Activated CD4-positive, alpha-beta T cell treated with anti-CD3 and anti-CD28 coated beads, Interleukin-2, amount 10 ng/mL, durations not matched to agents 7 days and 5 days (primary cell): ENCODE measurements at places on chromosomes 2 and 18. TPM values are rescaled to one million over a fixed set of nuclear protein-coding genes. Genes with fewer than 3 reads are reported as not detected.

DNA sequence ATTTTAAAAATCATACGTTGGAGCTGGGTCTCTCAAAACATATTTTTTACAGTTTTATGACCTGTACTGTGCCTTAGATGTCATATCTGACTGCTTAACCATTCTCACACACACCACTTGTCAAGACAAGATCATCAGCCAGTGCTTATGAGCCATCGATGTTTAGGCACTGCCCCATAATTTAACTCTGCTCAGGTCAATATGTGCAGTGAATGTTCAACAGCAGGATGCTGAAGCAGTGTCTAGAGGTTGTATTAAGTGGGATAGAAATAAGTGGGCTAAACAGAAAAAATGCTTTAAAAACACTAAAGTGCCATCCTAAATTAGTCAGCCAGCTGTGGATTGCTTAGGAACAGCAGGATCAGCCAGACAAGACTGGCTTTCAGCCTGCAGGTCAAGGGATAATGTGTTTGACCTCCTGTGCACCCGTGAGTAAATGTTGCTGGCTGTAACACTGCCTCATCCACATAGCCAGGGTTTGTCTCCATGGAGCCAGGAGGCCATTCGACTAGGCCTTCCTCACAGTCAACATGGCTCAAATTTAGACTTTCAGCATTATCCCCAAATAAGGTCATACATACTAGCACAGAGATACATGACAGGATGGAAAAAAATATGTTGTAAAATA is 139.0 kb upstream of the NXPH2 start:
- no peaks in the 10 kb centered on the region for H3K36me3 ChIP-seq
- H3K4me3 ChIP-seq, result no peak overlapping the region
- no peak overlapping the region for H3K27ac ChIP-seq
- H3K4me1 ChIP-seq, result no peaks in the 10 kb centered on the region
- no peaks in the 10 kb centered on the region for H3K27me3 ChIP-seq

Gene COL4A4
- 0.15 TPM for total RNA-seq

DNA sequence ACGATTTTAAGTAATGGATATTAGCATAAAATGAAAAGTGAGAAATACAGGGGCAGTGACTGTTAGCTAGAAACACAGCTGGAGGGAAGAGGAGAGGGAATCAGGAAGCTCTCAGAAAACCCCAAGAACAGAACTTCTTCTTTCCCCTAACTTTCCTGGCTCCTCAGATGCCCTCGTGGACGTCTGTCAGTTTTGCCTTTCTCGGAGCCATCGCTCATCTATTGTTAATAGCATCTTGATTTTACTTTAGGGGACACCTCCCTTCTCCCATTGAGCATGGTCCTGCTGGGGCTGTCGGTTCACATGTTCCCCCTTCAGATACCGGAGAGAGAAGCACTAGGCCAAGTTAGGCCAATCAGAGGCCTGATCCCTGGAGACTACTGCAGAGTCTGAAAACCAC is 2.3 kb upstream of the PLEK start:
- H3K4me3 ChIP-seq, result no peak overlapping the region
- H3K27me3 ChIP-seq, result peaks cover 11% of the 10 kb centered on the region
- no peaks in the 10 kb centered on the region for H3K36me3 ChIP-seq
- peaks cover 18% of the 10 kb centered on the region for H3K4me1 ChIP-seq
- H3K27ac ChIP-seq, result no peak overlapping the region
- DNase-seq, result no peak

- H3K27me3 ChIP-seq, result no peaks in the 10 kb centered on the region
- peaks cover 30% of the 10 kb centered on the region for H3K36me3 ChIP-seq
- H3K4me1 ChIP-seq, result peaks cover 42% of the 10 kb centered on the region
- DNase-seq, result no peak
- H3K27ac ChIP-seq, result peak overlapping the region; percentile 92
- H3K4me3 ChIP-seq, result peak overlapping the region; percentile 88
These were observed 1.1 kb downstream of the PNKD start for GRCh38 chr2:218271487-218271797.

GRCh38 chr2:113038291-113038690 is 14.4 kb downstream of the IL36B start:
- H3K27ac ChIP-seq, result no peak overlapping the region
- no peak overlapping the region for H3K4me3 ChIP-seq
- no peak for DNase-seq

Gene GAREM1
- not detected for total RNA-seq

DNA sequence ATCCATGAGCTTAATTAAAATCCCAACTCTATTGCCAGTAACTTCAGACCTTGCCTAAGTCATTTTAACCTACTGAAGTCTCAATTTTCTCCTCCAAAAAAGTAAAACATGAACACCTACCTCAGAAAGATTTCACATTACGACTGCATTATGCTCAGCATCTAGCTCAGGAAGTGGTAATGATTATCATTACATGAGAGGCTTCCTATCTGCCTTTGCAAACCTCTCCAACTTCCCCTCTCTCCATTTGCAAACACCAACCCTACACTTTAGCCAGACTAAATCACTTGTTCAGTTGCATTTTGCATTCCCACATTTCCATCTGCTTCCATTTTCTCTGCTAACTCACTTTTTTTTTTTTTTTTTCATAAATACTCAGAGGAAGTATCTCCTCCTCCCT is 6.8 kb downstream of the SLC38A11 start:
- H3K4me3 ChIP-seq, result no peak overlapping the region
- peaks cover 13% of the 10 kb centered on the region for H3K27me3 ChIP-seq
- H3K4me1 ChIP-seq, result peaks cover 5% of the 10 kb centered on the region
- no peak overlapping the region for H3K27ac ChIP-seq

Gene LINC00305
- total RNA-seq, result not detected

DNA sequence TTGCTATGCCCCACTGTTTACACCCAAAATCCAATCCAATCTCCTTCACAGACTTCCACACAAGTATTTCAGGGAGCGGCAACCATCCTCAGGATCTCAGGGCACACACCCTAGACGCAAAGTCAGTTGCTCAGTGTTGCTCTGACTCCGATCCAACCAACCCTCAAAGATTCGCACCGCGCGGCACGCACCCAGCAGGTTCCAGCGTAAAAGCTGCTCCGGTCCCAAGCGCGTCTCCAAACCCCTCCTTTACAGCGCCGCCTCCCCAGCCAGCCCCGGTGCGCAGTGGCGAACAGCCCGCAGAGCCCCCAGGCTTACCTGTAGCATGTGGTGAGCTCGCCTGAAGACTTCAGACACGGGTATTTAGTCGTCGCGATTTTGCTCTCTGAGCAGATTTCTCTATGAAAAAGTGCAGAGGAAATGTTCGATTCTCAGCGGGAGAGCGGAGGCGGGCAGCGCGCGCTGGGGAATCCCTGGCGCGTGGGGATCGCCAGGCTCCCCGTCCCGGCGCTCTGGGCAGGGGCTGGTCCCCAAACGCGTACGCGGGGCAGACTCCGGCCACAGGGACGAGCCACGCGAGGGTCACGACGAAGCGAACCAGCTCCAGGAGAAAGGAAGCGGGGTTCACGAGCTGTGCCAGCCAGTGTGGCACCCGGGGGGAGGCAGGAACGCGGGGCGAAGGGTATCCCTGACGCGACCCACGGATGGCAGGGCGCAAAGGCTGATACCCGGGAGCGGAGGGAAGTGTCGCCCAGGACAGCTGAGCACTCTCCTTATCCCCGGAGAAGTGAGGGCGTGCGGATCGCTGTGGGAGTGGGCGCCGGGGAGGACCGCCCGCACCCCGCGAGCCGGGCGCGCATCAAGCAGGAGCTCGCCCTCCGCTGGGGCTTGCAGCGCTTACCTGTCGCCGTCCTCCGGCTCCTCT is 650 bp downstream of the CCBE1 start:
- no peaks in the 10 kb centered on the region for H3K36me3 ChIP-seq
- H3K4me1 ChIP-seq, result peaks cover 10% of the 10 kb centered on the region
- peaks cover 66% of the 10 kb centered on the region for H3K27me3 ChIP-seq
- DNase-seq, result no peak
- H3K27ac ChIP-seq, result no peak overlapping the region

DNA sequence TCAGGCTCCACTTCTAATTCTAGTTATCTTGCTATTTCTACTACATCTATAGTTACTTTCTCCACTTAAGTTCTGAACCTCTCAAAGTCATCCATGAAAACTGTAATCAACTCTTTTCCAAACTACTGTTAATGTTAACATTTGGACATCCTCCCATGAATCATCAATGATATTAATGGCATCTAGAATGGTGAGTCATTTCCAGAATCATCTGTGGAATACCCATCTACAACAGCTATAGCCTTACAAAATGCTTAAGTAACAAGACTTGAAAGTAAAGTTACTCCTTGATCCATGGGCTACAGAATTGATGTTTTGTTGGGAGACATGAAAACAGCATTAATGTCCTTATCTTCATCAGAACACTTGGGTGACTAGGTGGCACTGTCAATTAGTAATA is 35.4 kb downstream of the BARD1 start:
- no peak overlapping the region for H3K27ac ChIP-seq
- H3K4me1 ChIP-seq, result no peaks in the 10 kb centered on the region
- no peaks in the 10 kb centered on the region for H3K27me3 ChIP-seq
- DNase-seq, result no peak

GRCh38 chr2:225765820-225766219 is 366.3 kb downstream of the NYAP2 start:
- H3K27ac ChIP-seq, result no peak overlapping the region
- no peak for DNase-seq
- H3K4me3 ChIP-seq, result no peak overlapping the region
- no peaks in the 10 kb centered on the region for H3K27me3 ChIP-seq

DNA sequence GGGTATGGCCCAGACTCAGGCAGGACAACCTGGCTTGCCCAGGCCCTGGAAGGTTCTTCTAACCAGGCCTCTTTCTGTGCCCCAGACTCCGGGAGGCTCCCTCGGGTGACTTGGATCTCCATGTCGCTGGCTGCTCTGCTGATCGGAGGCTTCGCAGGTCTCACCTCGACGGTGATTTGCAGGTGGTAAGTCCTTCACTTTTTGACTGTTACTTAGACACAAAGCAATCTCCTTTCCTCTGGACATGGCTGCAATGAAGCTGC is 103.5 kb downstream of the TPO start:
- peaks cover 21% of the 10 kb centered on the region for H3K4me1 ChIP-seq
- peak overlapping the region; percentile 50 for H3K27ac ChIP-seq
- no peaks in the 10 kb centered on the region for H3K36me3 ChIP-seq

GRCh38 chr2:70505613-70506391 is 47.8 kb downstream of the TGFA start:
- H3K36me3 ChIP-seq, result no peaks in the 10 kb centered on the region
- no peaks in the 10 kb centered on the region for H3K27me3 ChIP-seq
- H3K4me3 ChIP-seq, result no peak overlapping the region
- no peak for DNase-seq
- H3K27ac ChIP-seq, result no peak overlapping the region

Gene RUFY4
- 2.7 TPM for total RNA-seq

DNA sequence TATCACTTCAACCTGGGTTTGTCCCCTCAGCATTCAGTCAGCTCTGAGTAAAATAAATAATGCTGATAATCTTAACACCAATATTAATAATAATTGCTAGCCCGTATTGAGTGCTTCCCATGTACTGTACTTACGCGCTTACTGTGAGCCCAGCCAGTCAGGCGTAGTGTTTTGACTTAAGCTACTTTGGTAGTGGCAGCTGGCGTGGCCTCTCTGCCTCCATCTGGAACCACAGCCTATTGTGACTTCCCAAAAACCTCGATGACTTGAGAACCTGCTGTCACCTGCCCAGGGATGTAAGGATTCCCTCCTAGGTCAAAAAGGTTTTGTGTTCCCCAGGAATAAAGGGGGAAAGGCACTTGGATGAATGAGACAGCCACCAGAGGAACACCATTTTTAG is 53.2 kb downstream of the SUMO1 start:
- H3K27ac ChIP-seq, result no peak overlapping the region
- no peak for DNase-seq
- H3K27me3 ChIP-seq, result peaks cover 14% of the 10 kb centered on the region
- H3K4me1 ChIP-seq, result no peaks in the 10 kb centered on the region
- no peaks in the 10 kb centered on the region for H3K36me3 ChIP-seq

GRCh38 chr2:168328421-168328820 is 81.0 kb upstream of the STK39 start:
- no peaks in the 10 kb centered on the region for H3K27me3 ChIP-seq
- peaks cover 11% of the 10 kb centered on the region for H3K4me1 ChIP-seq
- DNase-seq, result no peak
- H3K27ac ChIP-seq, result no peak overlapping the region
- peaks cover 18% of the 10 kb centered on the region for H3K36me3 ChIP-seq
- no peak overlapping the region for H3K4me3 ChIP-seq

DNA sequence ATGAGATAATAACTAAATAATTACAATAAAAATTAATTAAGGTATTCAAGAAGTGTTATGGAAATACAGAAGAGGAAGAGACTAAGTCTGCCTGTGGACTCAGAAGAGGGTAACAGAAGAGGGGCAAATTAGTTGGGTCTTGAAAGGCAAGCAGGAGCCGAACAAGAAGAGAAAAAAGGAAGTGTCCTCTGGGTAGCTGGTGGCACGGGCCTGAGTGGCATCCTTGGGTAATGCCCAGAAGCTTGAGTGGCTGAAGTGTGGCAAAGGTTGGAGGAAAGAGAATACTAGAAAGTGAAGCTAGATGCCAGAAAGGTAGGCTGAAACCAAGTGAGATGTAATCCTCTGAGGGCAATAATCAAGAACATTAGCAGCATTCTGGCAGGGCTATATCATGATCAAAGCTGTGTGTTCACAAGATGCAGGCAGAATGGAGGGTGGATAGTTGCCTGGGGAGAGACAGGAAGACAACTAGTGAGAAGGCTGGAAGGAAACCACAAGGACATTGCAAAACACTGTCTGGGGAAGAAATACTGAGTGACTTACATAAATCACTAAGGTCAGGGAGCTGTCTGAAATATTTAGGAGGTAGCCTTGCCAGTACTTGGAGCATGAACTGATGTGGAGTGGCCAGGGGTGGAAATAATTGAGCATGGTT is 16.2 kb downstream of the DOCK10 start:
- peak; percentile 35 for DNase-seq
- peaks cover 53% of the 10 kb centered on the region for H3K36me3 ChIP-seq
- H3K27me3 ChIP-seq, result no peaks in the 10 kb centered on the region
- no peak overlapping the region for H3K4me3 ChIP-seq
- H3K4me1 ChIP-seq, result peaks cover 64% of the 10 kb centered on the region
- peak overlapping the region; percentile 65 for H3K27ac ChIP-seq

Gene DES
- total RNA-seq, result not detected

DNA sequence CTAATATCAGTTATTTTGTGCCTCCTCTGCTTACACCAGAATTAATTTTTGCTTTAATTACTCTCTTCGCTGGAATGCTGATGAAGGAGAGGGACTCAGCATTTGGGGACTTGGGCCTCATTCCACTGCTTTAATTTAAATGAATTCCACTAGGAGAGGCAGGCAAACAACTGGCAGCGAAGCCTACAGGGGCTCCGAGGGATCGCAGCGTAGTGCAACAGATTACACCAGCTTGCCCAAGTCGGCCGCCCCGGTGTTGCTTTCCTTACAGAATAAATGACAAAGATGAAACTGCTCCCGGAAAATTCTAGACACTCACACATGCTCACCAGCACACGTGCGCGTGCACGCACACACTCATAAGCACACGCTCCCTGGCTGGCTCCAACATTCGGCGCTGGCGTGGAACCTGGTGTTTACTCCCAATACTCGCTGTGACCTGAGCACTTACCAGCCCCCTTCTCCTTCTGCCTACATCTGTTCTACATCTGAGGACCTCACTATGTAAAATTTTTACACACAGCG is 175.4 kb downstream of the ZNF521 start:
- H3K27me3 ChIP-seq, result no peaks in the 10 kb centered on the region
- no peaks in the 10 kb centered on the region for H3K4me1 ChIP-seq
- DNase-seq, result no peak
- H3K27ac ChIP-seq, result no peak overlapping the region
- no peak overlapping the region for H3K4me3 ChIP-seq
- no peaks in the 10 kb centered on the region for H3K36me3 ChIP-seq
